ENCODE measurements at places on chromosomes 6 and 20.

DNA sequence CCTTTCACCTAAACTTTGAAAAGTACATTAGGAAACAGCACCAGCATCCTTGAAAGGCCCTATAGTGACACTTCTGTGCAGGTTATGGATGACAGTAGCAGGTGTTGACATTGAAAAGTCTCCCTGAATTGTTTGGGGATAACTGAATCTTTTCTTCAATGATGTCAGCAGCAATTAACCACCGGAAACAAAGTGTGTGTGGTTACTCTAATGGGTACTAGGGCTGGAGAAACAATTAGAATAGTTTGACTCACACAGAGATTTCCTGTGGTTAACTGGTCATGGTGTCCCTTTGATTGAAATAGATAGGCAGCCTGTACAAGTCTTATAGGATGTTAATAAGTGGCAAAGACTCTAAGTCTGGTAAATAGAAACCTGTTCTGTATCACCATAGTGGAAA lies 189.1 kb downstream of the TBX18 start:
- no peak for DNase-seq

DNA sequence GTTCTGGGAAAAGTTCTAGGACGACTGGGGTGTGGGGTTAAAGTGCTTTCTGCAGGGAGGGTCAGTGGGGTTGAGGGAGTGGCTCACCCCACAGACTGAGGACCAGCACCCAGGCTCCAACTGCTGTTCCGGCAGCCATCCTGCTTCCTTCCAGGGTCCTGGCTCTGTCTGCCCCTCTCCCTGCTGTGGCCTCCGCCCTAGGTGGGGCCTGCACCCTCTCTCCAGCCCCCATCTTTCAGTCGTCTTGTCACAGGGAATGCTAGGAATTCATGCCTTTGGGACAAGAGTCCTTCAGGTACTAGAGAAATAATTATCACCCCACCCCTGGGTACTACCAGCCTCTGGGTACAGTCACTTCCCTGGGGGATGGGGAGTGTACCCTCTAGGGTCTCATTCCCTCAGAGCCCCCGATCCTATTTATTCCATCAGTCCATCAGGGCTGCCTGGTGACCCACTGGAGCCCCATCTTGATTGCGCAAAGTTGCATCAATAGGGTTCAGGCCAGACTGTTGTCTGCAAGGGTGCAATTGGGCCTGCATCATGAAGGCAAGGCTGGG lies at the start of gene AGER:
TSS of gene AGER (minus strand) at position 170 of the 557 bp plus-strand sequence. CDS start at position 139, 31 bp downstream.
- no peak for DNase-seq

GRCh38 chr20:52864916-52865605 lies 107.1 kb upstream of the TSHZ2 start:
- DNase-seq: no peak

- no peak for DNase-seq
These were observed 44.2 kb upstream of the TMEM217 start for GRCh38 chr6:37302086-37302686.

DNA sequence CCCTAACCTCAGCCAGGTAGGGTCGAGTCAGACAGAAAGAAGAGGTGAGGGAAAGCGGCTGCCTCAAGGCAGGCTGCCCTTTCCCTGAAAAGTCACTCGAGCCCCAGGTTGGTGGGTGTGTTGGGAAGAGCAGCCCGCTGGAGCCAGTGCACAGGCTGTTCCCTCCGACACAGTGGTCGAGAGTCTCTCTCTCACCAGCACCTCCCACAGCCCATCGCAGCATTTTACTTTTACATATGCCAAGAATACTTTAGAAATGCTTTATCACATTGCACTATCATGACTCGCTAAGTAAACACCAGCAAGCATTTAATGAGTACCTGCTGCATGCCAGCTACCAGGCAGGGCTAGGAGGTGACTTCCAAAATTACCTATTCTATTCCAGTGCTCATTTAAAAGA lies 1.7 kb downstream of the PRPH2 start:
- DNase-seq: no peak

DNA sequence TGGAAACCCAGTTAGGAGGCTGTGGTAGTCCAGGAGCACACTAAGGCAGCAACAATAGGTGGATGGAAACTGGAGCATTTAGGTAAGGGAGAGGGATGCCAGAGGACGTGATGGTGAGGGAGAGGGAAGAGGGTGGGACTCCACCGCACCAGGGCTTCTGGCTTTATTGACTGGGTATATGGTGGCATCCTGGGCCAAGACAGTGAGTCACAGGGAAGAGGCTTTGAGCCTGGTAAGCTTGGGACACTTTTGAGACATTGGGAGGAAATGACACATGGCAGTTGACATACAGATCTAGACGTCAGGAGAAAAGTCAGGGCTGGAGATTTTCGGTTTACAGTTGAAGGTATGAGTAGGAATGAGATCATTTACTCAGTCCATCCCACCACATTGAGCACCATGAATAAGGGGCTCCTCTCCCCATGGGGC lies 14.9 kb downstream of the NT5E start:
- no peak for DNase-seq

DNA sequence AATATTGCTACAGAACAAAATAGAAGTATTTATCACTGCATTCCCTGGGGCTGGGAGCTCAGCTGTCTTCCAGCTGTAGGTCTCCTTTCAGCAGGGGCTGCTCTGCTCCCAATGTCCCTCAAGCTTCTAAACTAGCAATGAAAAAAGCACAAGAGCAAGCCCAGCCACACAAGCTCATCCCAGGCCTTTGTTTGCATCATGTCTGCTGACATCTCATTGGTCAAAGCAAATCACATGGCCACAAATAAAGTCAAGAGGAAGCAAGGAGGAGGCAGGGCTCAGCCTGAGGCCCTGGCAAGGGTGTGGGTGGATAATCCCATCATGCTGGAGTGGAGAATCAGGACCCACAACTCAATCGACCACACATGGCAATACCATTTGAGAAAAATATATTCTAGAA lies 2.2 kb upstream of the BFSP1 start:
- no peak for DNase-seq

- DNase-seq: peak; percentile 30
These were observed 43.6 kb downstream of the REPS1 start for GRCh38 chr6:138944412-138944811.

GRCh38 chr6:131924881-131925474 lies 26.2 kb downstream of the CCN2 start:
- DNase-seq: no peak

DNA sequence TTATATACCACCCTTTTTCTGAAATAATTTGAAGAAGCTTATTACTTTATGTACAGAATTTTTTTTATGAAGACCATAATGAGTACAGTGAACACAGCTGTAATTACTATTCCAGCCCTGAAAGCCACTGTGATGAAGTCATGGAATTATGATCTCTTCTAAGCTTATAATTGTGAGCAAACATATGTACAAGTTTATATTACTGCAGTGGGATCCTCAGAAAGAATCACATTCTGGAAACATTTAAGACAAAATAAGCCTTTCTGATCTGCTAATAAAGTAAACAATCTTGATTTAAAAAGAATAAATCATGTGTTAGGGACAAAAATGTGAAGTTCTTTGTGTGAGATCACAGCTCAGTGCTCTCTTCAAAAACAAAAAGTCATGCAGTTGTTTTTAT lies 560.4 kb downstream of the CD109 start:
- DNase-seq: no peak

GRCh38 chr20:40416274-40416673 lies 272.8 kb downstream of the MAFB start:
- DNase-seq: no peak

DNA sequence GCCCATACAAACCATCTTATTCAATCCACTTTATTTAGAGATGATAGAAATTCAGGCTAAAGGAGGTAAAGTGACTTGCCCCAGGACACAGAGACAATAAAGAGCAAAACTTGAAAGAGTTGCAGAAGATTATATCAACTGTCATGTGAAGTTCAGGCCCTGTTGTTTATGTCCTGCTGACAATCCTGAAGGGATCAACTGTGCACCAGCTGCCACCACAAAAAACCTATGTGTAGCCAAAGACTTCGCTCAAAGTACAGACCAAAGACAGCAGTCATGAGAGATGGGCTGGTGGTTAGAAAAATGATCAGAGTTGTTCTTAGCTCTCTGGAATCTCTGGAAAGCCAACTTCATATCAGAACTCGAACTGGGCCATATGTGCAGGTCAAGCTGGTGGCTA lies 16.0 kb upstream of the CITED2 start:
- no peak for DNase-seq

GRCh38 chr6:160122744-160123143 lies 1.1 kb downstream of the SLC22A1 start:
- DNase-seq: no peak

DNA sequence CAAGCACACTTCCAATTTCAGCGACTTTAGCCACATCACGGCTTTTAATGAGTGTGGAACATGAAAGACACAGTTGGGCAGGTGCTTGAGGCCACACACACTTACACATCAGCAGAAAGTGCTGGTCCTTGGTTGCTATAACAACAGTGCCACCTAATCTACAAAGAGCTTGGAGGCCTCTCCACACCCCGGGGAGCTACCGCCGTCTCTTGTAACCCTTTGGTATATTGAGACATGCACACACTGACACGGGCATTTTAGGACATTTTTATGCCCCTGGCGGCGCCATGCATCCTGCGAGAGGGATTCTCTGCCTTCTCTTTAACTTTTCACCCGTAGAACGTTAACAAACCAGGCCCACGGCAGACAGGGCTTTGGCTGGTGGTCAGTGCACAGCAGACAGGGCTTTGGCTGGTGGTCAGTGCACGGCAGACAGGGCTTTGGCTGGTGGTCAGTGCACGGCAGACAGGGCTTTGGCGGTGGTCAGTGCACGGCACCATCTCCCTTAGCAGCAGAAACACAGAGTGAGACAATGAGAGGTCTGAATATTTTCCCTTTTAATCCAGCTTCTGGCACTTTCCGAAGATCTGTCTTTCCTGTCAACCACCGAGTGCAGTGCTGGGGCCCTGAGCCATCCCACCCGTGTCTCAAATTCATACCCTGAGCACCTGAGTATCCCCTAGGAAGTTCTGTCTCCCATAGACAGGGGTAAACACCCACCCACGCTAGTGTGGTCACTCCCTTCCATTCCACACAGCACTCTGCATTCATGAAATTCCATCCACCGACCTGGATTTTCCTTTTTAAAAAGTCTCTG lies 116.6 kb upstream of the RPS6KA2 start:
- DNase-seq: no peak

GRCh38 chr6:144786825-144787224 lies 501.7 kb downstream of the UTRN start:
- no peak for DNase-seq

DNA sequence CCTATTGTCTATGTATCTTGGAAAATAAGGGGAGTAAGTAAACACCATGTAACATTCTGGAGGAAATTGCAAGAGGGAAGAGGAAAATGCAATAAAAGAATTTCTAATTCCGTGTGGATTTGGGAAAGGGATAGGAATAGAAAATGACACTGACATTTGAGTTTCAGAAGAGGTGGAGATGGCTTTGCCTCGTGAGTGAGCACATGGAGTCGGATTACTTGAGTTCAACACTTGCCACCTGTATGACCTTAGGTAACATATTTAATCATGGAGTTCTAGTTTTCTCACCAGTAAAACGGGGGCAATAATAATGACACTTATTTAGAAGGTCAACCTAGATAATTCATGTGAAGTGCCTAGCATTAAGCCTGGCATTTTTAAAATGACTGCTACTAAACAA lies 10.8 kb upstream of the PBOV1 start:
- DNase-seq: no peak

DNA sequence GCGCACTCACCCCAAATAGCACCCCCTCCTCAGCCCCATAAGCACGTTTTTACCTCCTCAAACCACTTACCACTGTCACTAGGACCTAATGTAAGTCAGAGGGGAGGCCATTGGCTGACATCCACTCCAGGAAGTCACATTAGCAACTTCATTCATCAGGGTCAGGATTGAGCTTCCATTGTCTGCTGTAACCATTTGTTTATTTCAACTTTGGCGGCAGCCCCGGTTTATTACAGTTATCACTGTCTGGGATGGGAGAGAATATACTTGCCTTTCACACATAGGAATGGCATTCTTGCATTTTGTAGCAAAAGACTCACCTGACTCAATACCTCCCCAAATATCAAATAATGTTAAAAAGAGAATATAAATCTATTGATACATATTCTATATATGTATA lies 38.3 kb downstream of the MAFB start:
- no peak for DNase-seq

DNA sequence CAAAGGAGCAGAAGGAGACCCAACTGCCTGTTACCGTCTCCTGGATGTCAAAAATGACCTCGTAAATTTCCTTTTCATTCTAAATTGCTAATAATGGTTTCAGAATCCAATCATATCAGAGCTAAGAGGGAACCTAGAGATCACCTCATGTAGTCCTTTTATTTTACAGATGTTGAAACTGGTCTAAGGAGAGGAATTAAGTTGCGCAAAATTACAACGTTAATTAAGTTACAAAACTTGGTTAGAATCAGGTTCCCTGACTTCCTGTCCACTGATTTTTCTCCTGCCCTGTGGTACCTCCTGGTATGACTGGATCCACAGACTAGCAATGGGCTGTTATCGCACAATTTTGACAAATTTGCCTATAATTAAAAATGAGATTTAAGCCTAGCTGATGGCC lies 9.0 kb upstream of the STK38 start:
- no peak for DNase-seq

DNA sequence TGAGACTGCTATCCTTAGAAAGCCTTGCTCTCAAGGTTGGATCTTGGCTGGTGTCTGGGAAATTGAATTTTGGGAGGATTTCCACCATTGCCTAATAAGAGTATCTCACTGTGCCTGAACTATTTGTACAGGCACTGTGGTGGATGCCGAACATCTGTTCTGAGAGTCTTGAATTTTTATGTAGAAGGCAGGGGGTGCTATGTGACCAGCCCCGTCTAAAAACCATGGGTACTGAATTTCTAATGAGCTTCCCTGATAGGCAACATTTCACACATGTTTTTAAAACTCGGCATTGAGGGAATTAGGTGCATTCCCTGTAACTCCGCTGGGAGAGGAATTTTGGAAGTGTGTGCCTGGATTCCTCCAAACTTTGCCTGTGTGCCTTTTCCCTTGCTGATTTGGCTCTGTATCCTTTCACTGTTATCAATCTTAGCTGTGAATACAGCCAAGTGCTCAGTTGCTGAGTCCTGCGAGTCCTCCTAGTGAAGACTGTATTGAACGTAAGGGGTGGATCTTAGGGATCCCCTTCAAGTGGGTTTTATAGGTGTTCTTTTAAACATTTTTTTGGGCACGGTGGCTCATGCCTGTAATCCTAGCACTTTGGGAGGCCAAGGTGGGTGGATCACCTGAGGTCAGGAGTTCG lies 27.6 kb upstream of the SCAF8 start:
- DNase-seq: peak; percentile 3

- no peak for DNase-seq
These were observed 209.7 kb downstream of the TBX18 start for GRCh38 chr6:84554706-84555105.

GRCh38 chr6:132684272-132684671 lies 25.3 kb upstream of the TAAR1 start:
- DNase-seq: no peak

Data from CD4-positive, alpha-beta T cell treated with Interleukin-15 for 4 hours (primary cell).